Epithelial cell of proximal tubule (primary cell): ENCODE measurements at places on chromosomes 1 and 21. TPM values are rescaled to one million over a fixed set of nuclear protein-coding genes. Genes with fewer than 3 reads are reported as not detected.

Gene LINGO4
- total RNA-seq, result not detected in 2 replicates

Gene ADAM30
- not detected in 2 replicates for total RNA-seq

Gene DPT
- not detected in 2 replicates for total RNA-seq

Gene FMO1
- not detected in 2 replicates for total RNA-seq

Gene IGSF21
- total RNA-seq, result not detected in 2 replicates

Gene DNAH14
- 10.1 and 20.8 TPM in 2 replicates for total RNA-seq

Gene CFHR1
- total RNA-seq, result not detected in 2 replicates

Gene PIK3C2B
- total RNA-seq, result 1.0 and 2.1 TPM in 2 replicates

Gene DNMT3L
- total RNA-seq, result not detected in 2 replicates

Gene PEX11B
- 19.8 and 24.7 TPM in 2 replicates for total RNA-seq

Gene DYNLT4
- 0.29 TPM in 1 of 2 replicates, not detected in the other for total RNA-seq

Gene OR2L8
- not detected in 2 replicates for total RNA-seq

Gene SYTL1
- total RNA-seq, result 22.0 and 27.6 TPM in 2 replicates

Gene PTPRU
- 28.1 and 44.7 TPM in 2 replicates for total RNA-seq

Gene OR2G6
- not detected in 2 replicates for total RNA-seq

Gene KRTAP7-1
- not detected in 2 replicates for total RNA-seq

Gene SH2D1B
- 0.07 and 0.23 TPM in 2 replicates for total RNA-seq

Gene SCCPDH
- 40.8 and 42.1 TPM in 2 replicates for total RNA-seq

Gene TBX15
- total RNA-seq, result 0.07 TPM in 1 of 2 replicates, not detected in the other

Gene OR2T11
- not detected in 2 replicates for total RNA-seq

Gene TMEM50B
- 22.2 and 39.8 TPM in 2 replicates for total RNA-seq

Gene TMEM82
- total RNA-seq, result not detected in 2 replicates

Gene CR1L
- not detected in 2 replicates for total RNA-seq

Gene RXFP4
- not detected in 2 replicates for total RNA-seq

Gene RGS7
- 0.06 and 0.51 TPM in 2 replicates for total RNA-seq

Gene KIF14
- total RNA-seq, result 13.7 and 13.9 TPM in 2 replicates

Gene FCER1G
- total RNA-seq, result not detected in 2 replicates

Gene ADCY10
- total RNA-seq, result not detected in 2 replicates

Gene PLA2G2C
- total RNA-seq, result not detected in 2 replicates

Gene PGBD5
- total RNA-seq, result 12.9 and 18.0 TPM in 2 replicates

Gene ACTN2
- total RNA-seq, result 0.07 and 0.52 TPM in 2 replicates

Gene SYT2
- not detected in 2 replicates for total RNA-seq

Gene C4BPA
- not detected in 2 replicates for total RNA-seq

Gene DNAJC8
- 105 and 120 TPM in 2 replicates for total RNA-seq

Gene MPL
- not detected in 2 replicates for total RNA-seq

Gene ATP1A4
- total RNA-seq, result not detected in 2 replicates

Gene SLC5A9
- total RNA-seq, result not detected in 2 replicates

Gene FAM177B
- total RNA-seq, result not detected in 2 replicates

Gene CD48
- total RNA-seq, result not detected in 2 replicates

Gene ANXA9
- 0.12 and 1.2 TPM in 2 replicates for total RNA-seq

Gene CRYBG2
- total RNA-seq, result 2.8 and 9.3 TPM in 2 replicates

Gene ST6GALNAC5
- 1.3 and 1.4 TPM in 2 replicates for total RNA-seq

Gene WNT3A
- not detected in 2 replicates for total RNA-seq

Gene ZNF697
- 5.7 and 6.8 TPM in 2 replicates for total RNA-seq

Gene F5
- total RNA-seq, result not detected in 2 replicates

Gene TCEA3
- total RNA-seq, result 0.65 and 3.1 TPM in 2 replicates

Gene PCP4L1
- total RNA-seq, result 0.35 TPM in 1 of 2 replicates, not detected in the other

Gene LMX1A
- not detected in 2 replicates for total RNA-seq

Gene AADACL3
- total RNA-seq, result not detected in 2 replicates

Gene IL6R
- total RNA-seq, result 9.5 and 14.5 TPM in 2 replicates

Gene VHLL
- not detected in 2 replicates for total RNA-seq

Gene PAFAH2
- total RNA-seq, result 11.6 and 12.0 TPM in 2 replicates

Gene PCP4
- not detected in 2 replicates for total RNA-seq

Gene PAQR6
- total RNA-seq, result 1.4 and 1.5 TPM in 2 replicates

Gene RHD
- total RNA-seq, result not detected in 2 replicates

Gene NOTCH2
- total RNA-seq, result 55.1 and 90.0 TPM in 2 replicates
